ENCODE measurements at places on chromosomes 13 and 19.

GRCh38 chr13:36382030-36382429, 35.8 kb upstream of the SPART start:
- no peak for DNase-seq

- no peak for DNase-seq
Observed at GRCh38 chr13:50873467-50873866, 30.0 kb upstream of the DLEU7 start.

- no peak for DNase-seq
Observed at GRCh38 chr19:50546527-50547221, 21.6 kb downstream of the LRRC4B start.

- no peak for DNase-seq
Observed at GRCh38 chr13:91544723-91545122, 146.3 kb downstream of the GPC5 start.

GRCh38 chr13:100274942-100275506, 186.1 kb downstream of the PCCA start:
- DNase-seq, result no peak

GRCh38 chr19:34254046-34254697, at the start of gene GARRE1:
TSS of gene GARRE1 (plus strand) at chr19:34254554. CDS start at chr19:34300474, 45,920 bp downstream.
- peak; percentile 92 for DNase-seq

- DNase-seq, result no peak
Observed at GRCh38 chr19:46134527-46134926, 10.0 kb upstream of the IGFL3 start.

All from GM03348 (cell line).